Hematopoietic multipotent progenitor cell treated with erythropoietin and hydrocortisone succinate and interleukin-3 and kit ligand, for 15 days (in vitro differentiated cells): ENCODE measurements at places on chromosomes 7 and 10.

DNA sequence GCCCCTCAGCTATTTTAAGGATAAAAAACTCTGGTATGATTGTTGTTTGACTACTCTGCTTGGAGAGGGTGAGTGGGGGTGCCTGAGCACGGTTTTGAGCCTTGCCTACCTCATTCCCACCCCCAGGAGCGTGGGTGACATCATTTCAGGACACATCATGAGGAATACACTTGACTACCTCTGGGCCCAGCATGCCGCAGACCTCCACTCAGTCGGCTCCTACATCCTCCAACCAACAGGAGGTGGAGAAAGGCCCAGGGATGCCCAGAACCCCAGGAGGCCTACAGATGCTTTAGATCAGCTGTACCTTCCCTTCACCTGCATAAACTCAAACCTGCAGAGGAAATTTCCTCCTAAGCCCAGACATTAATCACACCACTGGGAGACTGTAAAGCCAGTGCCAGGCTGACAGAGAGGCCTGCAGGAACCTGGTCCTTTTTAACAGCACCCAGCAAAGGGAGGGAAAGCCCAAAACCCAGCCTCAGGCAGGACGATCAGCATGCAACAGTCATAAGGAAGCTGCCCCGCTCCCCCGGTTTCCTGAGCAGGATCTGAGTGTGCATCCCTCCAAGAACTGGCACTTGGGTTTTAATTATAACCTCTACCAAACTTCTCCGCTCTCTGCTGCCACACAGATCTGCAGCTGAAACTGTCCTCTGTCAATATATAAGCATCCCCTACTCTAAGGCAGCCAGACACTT lies 61.7 kb upstream of the ZNRF2 start:
- no peak for DNase-seq

- DNase-seq: no peak
These were observed 3.3 kb downstream of the SLIT1 start for GRCh38 chr10:97182288-97182990.

DNA sequence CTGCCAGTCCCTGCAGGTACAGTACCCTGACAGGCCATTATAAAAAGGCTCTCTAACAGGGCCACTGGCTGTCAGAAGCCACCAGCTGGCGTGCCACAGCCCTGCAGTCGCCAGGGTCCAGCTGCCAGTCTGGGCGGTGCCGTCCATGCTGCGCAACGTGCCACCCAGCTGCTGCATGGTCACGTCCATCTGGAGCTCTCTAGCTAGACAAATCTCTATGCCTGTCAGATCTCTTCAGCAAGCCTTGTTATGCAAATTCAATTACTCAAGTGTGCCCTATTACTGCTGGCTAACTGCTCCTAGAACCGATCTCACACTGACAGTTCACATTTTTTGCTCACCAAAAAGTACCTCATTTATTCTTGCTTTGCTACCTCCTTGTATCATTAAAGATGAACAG lies 75.9 kb downstream of the HIBADH start:
- no peak for DNase-seq

- DNase-seq: no peak
These were observed 105.0 kb upstream of the SLC26A5 start for GRCh38 chr7:103551016-103551415.

DNA sequence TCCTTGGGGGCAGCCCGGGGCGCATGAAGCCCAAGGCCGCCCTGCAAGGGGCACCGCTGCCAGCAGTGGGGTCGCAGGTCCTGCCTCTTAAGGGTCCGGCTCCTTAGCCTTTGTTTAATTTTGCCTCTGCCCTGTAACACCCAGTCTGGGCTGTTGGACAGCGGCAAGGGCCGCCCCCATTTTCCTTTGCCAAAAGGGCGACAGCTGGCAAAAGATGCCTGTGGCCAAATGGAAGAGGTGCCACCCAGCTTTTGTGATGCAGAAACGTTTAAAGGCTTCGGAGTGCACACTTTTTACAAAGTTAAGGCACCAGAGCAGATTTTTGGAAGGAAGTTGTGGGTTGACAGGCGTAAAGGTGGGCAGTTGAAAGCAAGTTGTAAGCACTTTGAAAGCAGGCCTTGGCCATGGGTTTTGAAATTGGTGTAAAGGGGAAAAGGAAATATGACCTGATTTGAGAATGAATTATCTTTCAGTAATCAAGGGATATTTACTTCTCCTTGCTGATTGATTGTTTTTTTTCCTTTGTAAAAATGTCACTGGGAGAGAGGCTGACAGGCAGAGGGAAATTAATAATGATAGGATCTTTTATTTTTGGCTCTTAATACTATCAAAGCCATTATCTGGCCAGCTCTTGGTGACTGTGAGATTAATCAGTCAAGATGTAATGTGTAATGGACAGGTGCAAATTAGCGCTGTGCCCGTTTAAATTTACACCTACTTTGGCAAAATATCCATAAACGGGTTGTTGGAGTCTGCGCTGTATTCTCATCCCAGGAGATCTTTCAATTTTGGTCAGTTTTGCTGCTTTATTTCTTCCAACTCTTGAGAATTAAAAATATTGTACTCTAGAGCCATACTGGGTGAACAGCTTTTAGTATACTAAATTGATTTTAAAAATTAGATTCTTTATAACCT lies 1.2 kb downstream of the CASD1 start:
- no peak for DNase-seq
